Epithelial cell of prostate (primary cell): ENCODE measurements at places on chromosomes 7 and 10.

- DNase-seq: no peak
Measured at GRCh38 chr10:111122127-111122526, 45.3 kb downstream of the ADRA2A start.

- DNase-seq: no peak
Measured at GRCh38 chr10:98154076-98154475, 19.6 kb downstream of the R3HCC1L start.

DNA sequence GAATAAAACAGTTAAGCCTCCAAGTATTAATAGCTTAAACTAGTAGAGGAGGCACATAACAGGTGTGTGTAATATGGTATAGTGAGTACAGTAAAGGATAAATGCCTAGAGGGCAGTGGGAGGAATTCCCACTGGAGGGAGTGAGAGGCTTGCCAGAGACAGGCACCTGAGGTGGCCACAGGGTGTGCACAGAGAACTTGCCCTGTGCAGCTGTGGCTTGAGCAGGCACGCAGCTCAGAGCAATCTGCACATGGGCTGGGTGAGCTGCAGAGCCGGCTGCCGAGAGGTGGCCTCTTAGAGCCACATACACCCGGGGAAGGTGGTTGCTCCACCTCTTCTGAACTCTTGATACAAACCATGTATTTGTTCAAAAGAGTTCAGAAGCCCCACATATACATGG lies 237.1 kb downstream of the COBL start:
- DNase-seq: no peak

GRCh38 chr7:91193141-91193540 lies 71.1 kb upstream of the FZD1 start:
- DNase-seq: no peak

- DNase-seq: no peak
Measured at GRCh38 chr7:155947051-155947450, 134.8 kb upstream of the SHH start.

GRCh38 chr10:23585186-23585585 lies 146.3 kb downstream of the OTUD1 start:
- no peak for DNase-seq

GRCh38 chr10:87931836-87932230 lies 68.4 kb downstream of the PTEN start:
- DNase-seq: no peak
